HAP-1 (cell line): ENCODE measurements at places on chromosomes 3 and 15.

DNA sequence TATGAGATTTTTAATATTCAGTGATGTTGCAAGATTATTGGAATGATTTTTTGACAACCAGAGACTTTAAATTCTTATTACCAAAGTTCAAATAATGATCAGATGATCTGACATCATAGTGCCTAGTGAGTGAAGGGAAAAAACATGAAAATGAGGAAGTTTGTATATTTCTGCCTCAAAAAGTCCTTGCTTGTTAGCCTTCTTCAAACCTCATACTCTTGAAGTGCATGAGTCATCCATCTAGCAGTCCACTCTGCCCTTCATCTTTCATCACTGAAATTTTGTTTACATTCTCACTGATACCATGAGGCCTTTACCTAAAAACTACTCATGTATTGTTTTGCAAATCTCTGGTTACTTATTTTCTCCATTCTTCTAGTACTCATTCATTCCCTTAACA, 23.9 kb upstream of the OR5H6 start:
- no peak for DNase-seq

- DNase-seq = no peak
These were observed 12.8 kb downstream of the LRRC28 start for GRCh38 chr15:99264125-99264524.

- no peak for DNase-seq
These were observed 408.8 kb downstream of the OCA2 start for GRCh38 chr15:27690290-27690689.

GRCh38 chr3:109339197-109339596, 1.9 kb upstream of the DPPA4 start:
- peak; percentile 41 for DNase-seq

DNA sequence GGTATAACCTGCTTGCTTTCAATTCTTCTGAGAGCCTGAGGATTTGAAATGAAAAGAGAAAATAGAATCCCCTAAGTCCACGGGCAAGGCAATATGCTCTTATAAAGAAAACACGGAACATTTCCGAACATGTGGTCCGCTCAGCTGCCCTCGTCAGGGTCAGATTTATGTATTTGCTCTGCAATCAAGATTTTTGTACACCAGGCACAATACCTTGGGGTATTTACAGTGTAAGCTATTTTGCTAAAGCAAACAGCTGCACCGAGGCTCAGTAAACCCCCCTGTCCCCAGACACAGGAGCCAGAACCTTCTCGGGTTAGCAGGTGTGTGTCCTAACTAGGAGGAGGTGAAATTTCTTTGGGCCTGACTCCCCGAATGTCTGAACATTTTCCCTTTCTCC, 155.8 kb upstream of the LRIG1 start:
- DNase-seq = no peak

DNA sequence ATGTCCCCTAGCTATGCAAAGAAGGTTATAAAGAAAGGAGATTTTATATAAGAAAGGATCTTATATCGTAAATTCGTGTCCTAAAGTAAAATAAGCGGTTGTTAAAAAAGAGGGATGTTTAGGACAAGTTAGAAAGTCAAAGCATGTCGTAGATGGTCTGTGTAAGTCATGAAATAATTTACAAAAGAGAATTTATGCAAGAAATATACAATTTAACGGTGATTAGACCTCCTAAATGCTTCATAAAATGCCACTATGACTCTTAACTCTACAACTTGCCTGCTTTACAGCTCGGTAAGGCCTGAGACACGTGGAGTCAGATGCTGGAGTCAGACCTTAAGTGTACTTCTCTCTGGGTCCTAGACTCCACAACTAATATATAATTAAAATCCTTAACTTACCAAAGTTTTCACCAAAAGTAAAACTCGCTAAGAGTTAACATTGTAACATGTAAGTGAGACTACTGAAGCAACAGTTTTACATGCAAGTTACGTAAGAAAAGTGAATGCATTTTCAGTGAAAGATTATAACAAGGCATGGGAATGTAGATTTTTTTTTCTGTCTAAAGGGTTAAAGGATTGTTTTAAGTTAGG, 13.3 kb upstream of the SRPRB start:
- no peak for DNase-seq

DNA sequence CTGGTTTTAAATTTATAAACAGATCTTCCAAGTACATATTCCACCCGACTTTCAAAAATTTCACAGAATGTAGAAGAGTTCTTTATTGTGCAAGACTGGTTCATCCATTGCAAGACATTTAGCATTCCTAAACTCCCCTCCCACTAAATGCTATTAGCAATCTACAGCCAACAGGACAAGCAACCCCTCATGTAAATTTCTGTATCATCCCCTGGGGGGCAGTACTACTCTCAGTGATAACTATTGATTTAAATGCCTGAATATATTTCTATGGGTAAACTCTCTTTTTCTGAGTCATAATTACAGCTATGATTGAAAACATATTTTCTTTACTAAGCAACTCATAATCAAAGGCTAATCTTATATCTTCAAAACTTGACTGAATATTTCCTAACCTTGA, 10.7 kb upstream of the SLC15A2 start:
- DNase-seq = peak; percentile 41

DNA sequence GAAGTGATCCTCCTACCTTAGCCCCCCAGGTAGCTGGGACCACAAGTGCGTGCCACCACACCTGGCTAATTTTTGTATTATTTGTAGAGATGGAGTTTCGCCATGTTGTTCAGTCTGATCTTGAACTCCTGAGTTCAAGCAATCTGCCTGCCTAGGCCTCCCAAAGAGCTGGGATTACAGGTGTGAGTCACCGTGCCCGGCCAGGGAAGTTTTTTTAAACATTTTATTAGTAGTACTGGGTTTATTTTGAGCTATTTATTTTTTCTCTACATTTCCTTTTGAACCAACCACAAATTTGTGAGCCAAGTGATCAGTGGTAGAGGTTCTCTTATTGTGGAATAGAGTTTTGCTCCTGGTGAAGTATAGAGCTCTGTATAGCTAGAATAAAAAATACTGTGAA, 33.7 kb downstream of the ARMC8 start:
- DNase-seq = no peak

DNA sequence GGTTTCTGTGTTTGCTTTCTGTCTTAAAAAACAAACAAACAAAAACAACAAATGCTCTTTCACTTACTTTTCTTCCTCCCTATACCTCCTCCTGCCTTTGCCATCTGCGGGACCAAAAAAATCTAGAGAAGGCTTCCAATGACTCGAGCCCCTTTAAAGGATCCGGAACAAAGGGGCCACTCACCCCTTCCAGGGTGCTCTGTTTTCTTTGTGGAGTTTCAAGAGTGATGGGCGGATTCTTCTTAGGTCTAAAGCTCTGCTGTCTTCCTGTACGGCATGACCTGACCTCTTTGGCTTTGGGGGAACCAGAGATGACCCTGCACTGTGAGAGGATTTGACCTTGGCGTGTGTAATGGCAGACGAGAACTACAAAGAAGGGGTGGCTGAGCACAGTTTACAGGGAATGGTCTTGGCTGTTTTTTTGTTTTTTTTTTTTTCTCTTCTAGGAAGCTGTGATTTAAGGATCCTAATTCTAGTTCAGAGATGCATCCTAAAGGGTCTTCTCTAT, 2.2 kb upstream of the MUC20 start:
- DNase-seq = no peak

DNA sequence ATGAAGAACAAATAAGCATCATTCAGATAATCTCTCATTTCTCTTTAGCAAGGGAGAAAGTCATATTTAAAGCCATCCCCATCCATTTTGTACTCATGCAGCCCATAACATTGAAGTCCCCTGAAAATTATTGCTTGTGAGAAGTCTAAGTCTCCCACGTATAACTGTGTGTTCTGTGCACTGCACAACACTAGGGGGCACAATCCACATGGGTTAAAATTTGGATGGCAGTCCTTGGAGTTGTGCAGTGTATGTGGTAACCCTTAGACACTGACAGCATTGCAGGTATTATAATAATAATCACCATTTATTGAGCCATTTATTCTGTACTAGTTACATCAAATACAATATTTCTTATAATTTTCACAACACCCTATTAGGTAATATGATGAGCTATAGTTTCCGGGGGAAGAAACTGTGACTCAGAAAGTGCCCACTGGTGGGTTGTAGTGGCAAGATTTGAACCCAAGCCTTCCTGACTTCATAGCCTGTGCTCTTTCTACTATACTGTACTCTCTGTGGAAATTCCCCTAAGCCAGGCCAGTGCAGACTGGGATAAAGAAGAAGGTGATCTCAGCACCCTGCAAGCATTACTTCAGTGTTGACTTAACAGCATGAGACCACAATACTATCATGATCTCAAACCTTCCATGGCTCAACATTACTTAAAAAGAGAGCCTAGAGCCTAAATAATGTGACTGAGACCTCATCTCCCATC, 15.7 kb downstream of the KCNAB1 start:
- DNase-seq = no peak

- DNase-seq = no peak
These were observed 311.7 kb upstream of the SEMA6D start for GRCh38 chr15:47405365-47406162.

DNA sequence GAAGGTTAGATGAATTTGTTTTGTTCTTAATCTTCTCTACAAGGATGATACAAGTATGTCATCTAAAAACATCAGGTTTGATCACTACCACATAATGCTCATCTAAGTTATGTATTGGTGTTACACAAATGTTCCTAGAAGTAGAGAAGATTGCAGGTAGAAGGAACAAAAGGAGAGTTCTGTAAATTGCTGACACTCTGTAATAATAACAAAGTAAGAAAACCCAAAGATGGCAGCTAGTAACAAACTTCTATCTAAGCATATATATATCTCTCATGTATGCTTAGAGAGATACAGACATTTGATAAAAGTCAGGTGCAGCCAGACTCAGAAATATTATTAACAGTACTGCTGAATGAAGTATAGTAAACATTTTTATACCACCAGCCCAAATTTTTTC, 20.2 kb upstream of the CFAP44 start:
- no peak for DNase-seq

GRCh38 chr15:83012076-83012426, 612 bp upstream of the C15orf40 start:
- no peak for DNase-seq

DNA sequence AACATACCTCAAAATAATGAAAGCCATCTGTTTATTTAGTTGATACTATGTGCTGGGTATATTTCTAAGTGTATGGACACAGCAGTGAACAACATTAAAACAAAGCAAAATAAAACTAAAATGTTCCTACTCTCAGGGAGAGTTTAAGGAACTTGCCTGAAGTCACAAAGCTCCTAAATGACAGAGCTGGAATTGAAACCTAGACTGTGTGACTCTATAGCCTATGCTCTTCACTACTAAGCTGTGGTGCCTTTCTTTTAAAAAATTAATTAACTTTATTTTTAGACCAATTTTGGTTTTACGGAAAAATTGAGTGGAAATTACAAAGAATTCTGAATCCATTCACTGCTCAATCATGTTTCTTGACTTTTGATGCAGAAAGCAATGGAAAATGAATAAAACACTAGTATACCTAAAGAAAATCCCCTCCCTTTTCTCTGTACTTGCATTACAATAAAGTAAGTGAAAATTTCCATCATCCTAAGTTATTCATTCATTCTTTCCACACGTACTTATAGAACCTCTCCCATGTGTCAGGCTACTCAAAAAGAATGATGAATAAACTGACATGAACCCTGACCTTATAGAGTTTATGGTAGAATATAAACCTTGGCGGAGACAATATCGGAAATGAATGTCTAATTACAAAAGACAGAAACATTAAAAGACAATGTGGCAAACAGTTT, 189.8 kb upstream of the RBMS3 start:
- no peak for DNase-seq

DNA sequence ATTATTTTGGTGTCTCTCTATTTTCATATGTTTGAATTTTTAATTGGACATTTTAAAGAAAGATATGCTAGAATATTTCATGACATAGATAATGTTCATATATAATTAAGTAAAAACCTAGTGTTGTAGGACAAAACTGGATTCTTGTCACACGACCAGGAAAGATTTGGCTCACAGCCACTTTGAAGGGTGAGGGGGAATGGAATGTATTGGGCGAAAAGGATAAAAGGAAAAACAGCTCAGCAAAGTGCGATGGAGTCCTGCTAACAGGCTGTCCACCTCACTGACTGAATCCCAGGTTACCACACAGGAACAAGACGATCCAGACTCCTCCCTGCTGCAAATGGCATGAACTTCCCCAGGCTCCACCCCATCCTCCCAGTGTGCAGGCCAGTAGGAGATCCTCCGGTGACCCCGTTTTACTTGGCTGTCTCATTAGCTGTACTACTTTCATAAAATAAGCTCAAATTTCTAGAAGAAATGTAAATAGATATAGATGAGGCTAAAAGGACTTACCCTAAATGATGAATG, 186.2 kb downstream of the CD47 start:
- no peak for DNase-seq

GRCh38 chr3:138875096-138875753, 40.5 kb upstream of the PIK3CB start:
- no peak for DNase-seq

- DNase-seq = peak; percentile 5
These were observed 1.1 kb downstream of the ATP13A4 start for GRCh38 chr3:193553586-193553985.

DNA sequence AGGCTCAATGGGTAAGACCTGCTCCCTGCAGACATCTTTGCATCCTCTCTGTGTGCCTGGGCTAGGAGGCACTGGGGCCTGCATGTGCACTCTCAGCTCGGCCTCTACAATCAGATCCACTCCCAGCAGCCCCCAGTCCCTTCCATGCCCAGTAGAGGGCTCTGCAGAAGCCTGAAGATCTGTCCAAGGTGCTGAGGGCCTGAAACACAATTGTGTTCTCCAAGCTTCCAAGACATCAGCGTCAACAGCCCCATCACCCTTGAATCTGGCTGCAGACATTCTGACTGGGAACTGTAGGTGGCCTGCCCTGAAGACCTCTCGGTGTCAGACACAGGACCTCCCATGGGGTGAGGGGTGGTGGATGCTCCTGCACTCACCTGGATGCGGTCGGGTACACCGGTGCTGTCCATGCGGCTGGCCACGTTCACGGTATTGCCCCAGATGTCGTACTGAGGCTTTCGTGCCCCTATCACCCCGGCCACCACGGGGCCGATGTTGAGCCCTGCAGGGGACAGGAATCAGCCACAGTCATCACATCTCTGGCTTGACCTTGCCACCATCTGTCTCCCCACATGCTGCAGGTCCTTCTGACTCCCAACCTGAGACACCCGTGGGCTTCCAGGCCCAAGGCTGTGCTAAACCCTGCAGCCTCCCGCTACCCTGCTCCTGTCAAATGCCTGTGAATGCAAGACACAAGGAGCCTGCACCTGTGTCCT, 84.7 kb downstream of the SEC22A start:
- peak; percentile 80 for DNase-seq

- no peak for DNase-seq
These were observed 103.5 kb upstream of the FXR1 start for GRCh38 chr3:180808823-180809575.

DNA sequence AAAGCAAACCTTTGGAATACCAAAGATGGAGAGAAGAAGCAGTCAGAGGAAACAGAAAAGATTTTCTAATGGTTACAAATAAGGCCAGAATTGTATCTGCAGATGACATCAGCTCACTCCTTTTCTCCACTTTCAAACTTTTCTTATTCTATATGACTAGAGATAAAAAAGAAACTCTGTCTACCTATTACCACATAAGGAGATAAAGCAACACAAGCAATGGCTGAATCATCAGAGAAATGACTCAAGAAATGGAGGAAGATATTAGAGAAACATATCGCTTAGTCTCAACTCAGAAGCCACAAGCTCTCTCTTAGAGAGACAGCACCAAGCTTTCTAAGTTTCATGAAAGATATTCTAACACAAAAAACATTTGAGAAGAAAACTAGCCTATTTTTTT, 784.0 kb downstream of the ZPLD1 start:
- DNase-seq = no peak

GRCh38 chr15:89647191-89647851, 7.9 kb downstream of the KIF7 start:
- no peak for DNase-seq

GRCh38 chr3:69142090-69142489, 19.7 kb upstream of the LMOD3 start:
- no peak for DNase-seq
